ENCODE measurements at places on chromosomes 1 and 21.

- DNase-seq, result no peak
Observed at GRCh38 chr1:180366371-180367068, 135.9 kb downstream of the ACBD6 start.

DNA sequence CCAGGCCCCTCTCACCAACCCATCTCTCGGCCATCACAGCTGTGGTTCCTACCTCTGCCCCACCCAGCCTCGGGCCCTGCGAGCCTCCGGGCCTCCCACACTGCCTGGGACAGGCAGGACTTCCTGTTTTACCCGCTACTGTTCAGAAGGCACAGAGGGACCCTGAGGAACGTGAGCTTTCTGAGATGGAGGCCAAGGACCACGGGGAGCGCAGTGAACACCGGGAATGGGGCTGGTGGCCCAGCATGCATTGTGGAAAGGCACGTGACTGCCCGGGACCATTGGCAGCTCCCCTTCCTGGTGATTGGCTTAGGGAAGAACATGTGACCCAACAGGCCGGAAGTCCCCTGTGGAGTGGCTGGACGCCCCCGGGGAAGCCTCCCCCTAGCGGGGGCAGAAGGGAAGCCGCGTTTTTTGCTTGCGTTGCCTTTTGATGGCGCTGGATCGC is 7.0 kb downstream of the S100B start:
- DNase-seq, result no peak

- DNase-seq, result no peak
Observed at GRCh38 chr1:27332536-27333281, 9.1 kb upstream of the SYTL1 start.

GRCh38 chr1:177799746-177800145 is 170.1 kb downstream of the SEC16B start:
- DNase-seq, result no peak

DNA sequence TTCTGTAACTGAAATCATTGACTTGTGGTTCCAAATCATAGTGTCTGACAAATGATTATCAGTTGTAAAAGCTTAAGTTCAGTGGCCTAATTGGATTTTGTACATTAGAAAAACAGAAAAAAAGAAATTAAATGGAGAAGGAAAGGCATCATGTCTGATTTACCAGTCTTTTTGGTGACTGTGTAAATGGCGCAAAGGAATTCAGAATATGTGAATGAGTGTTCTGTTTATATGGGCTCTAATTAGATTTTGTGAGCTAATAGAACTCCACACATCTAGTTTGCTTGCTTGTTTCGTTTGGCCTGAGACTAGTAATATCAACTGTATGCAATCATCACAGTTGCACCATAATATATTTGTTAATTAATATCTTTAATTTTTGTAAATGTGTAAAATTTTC is 151.7 kb downstream of the PLA2G4A start:
- no peak for DNase-seq

DNA sequence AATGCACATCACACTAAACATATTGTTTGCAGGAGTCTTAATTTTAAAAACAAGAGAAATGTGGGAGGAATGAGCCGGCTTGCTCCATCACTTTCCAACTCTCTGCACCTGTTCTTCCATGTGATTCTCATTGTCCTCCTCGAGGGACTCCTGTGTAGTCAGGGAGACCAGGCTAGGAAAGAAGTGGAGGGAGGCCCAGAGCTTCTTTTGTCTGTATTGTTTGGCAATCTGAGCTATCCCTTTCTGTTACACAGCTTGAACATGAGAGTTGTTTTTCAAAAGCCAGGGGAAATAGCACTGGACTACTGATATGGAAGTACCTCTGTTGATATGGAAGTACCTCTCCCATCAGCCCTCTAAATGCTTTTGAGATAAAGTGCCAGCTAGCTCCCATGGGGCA is 18.8 kb upstream of the LRRC8D start:
- no peak for DNase-seq

DNA sequence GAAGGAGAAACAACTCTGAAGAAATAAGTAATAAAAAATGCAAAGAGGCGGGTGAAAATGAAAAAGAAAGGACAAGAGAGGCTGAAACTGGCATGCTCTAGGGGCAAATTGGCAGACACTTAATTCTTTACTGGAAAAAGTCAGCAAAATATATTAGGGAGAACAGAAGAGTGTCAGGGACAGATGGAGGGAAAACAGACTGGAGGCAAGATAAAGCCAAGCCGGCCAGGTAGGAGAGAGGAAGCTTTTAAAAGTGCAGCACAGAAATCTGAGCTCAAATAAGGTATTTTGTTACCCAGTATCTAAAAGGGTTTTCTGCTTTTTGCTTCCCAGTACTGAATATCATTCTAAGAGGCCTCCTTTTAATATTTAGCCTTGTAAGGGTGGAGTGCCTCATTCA is 339.3 kb downstream of the PAPPA2 start:
- no peak for DNase-seq

GRCh38 chr1:92443893-92444292 is 42.8 kb downstream of the GFI1 start:
- DNase-seq, result no peak

- no peak for DNase-seq
Observed at GRCh38 chr1:83130886-83131691, 867.8 kb downstream of the TTLL7 start.

DNA sequence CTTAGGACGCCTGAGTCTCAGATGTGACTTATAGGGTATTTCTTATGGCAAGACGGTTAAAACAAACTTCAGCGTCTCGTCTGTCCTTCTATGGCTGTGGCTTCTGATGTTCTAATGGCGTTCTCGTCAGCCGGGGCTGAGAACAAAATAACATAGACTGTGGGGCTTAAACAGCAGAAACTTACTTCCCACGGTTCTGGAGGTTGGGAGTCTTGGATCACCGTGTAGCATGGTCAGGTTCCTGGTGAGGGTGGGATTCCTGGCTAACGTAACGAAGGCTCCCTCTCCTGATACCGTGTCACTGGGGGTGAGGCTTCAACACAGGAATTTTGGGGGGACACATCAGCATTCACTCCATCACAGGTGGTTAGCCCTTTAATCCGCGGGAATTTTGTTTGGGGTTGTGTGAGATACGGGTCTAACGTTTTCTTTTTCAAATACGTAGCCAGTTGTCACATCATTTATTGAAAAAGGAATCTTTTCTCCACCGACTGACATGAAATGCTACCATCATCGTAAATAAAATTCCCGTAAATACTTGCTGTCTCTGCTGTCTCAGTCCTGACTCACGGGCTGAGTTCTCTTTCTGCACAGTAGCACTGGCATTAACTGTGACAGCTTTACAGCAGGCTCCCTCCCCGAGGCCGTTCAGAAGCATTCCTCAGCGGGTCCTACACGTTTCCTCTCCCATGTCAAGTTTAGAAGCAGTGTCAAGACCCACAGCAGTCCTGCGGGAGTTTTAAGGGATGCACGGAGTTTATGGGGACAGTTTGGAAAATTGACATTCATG is 8.1 kb upstream of the POFUT2 start:
- no peak for DNase-seq

- no peak for DNase-seq
Observed at GRCh38 chr1:40318970-40319621, 2.0 kb upstream of the COL9A2 start.

GRCh38 chr1:226512076-226512728 is 36.4 kb upstream of the STUM start:
- no peak for DNase-seq

GRCh38 chr1:108865316-108865910 is 8.5 kb upstream of the AKNAD1 start:
- DNase-seq, result no peak

- DNase-seq, result no peak
Observed at GRCh38 chr1:65179148-65179547, 31.1 kb downstream of the AK4 start.

GRCh38 chr1:207054491-207054890 is 1.4 kb downstream of the PFKFB2 start:
- DNase-seq, result no peak

DNA sequence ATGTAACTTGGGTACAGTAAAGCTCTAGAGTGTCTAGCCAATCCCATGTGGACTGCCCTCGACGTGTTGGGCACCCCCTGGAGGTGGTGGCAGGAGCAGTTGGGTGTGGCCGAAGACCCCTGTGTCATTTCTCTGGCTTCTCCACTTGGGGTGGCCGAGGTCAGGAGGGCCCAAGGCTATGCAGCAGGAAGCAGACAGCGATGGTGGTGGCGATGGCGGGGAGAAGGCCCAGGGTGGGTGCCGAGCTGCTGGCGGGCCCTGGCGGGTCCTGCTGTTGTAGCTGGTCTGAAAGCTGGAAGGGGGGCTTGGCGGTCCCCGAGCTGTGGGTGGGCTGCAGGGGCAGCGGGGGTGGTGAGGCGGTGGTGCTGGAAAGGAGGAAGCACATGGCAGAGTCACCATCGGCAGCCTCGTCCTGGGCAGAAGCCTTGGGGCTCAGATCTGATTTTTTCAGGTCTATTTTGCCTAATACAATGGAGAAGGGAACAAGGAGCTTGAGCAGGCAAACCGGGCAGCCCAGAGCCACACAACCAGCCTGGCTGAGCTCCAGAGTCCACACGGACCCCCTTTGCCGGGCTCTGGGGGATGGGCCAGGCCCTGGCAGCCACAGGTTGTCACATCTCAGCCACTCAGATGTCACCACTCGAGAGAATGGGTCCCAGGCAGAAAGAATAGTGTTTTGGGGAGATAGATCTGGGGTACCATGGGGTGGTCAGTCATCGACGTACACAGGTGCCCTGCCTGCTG is 231.3 kb downstream of the TRABD2B start:
- DNase-seq, result no peak

DNA sequence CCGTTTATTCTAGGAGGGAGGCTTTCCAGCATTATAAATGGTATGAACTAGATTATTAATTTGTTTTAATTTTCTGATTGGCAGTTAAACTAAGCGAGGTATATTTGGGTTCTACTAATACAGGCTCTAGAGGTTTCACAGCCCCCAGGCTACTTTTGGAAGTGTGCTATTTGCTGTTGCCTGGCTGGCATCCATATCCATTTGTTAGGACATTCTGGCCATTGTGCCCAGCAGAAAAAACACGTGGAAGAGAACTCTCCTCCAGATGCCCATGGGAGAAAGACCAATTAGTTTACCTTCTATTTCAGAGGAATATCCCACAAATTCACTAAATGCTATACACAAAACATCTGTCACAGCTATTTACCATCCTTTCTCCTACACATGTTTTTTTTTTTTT is 29.3 kb downstream of the MACO1 start:
- DNase-seq, result no peak

DNA sequence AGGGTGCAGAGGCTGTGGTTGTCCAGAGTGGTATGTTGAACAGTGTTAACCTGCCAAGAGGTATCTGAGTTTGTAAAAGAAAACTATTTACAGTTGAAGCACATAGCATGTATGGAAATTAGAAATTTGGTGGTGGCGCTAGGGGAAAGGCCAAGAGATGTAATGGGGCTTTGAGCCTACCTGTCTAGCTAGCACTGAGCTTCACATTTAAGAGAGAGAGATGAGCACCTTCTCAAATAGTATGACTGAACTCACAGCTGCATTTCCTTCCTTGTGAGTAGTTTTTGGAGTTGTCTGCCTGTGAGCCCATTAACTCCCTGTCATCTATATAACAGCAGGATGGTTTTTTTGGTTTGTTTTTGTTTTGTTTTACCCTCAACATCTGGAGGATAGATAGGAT is 4.0 kb downstream of the CLIC4 start:
- DNase-seq, result no peak

- no peak for DNase-seq
Observed at GRCh38 chr21:41819856-41820281, 53.0 kb upstream of the RIPK4 start.

DNA sequence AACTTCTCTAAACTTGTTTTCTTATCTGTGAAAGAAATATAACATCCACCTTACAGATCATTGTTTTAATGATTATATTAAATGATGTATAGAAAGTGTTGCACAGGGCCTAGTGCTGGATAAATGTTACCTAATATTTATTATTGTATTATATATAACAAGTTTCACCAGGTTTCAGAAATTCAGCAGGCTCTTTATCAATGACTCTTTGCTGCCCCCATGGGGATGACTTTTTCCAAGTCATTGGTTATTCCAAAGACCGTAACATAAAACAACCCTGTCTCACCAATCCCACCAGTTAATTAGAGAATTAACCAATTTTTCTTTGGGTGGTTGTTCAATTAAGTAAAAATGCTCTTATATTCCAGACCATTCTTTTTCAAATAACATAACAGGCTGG is 7.3 kb upstream of the DEDD start:
- no peak for DNase-seq

DNA sequence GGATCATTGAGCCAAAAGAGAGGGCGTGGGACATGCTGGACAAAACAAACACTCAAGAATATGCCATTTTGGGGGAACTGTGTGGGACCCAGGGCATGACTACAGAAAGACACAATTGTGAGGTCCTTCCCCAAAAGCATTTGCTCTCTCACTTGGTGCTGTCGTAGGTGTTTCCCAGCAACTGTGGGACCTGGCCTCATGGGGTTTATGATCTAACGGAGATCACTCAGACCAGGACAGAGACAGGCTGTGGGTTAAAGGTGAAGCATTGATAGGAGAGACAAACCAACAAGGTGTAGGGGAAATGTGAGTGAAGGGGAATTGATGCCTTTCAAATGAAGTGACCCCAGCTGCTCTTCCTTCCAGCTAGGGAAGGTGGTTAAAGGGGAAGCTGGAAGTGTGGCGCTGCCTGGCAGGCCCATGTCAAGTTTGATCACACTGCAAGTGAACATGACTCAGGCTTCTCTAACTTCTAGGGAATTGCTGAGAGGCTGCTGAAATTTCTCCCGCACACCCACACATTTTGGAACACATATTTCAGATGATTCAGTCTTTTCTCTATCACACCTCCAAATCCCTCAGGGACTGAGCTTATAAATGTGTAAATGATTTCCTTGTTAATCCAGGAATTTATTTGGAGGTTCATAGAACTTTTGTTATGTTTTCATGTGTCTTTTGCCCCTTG is 30.2 kb downstream of the TRAF5 start:
- no peak for DNase-seq

- no peak for DNase-seq
Observed at GRCh38 chr21:26469789-26470188, 103.3 kb downstream of the CYYR1 start.

GRCh38 chr21:37627074-37627473 is 260.5 kb downstream of the DYRK1A start:
- no peak for DNase-seq

- DNase-seq, result no peak
Observed at GRCh38 chr1:8083739-8084484, 57.8 kb upstream of the ERRFI1 start.

DNA sequence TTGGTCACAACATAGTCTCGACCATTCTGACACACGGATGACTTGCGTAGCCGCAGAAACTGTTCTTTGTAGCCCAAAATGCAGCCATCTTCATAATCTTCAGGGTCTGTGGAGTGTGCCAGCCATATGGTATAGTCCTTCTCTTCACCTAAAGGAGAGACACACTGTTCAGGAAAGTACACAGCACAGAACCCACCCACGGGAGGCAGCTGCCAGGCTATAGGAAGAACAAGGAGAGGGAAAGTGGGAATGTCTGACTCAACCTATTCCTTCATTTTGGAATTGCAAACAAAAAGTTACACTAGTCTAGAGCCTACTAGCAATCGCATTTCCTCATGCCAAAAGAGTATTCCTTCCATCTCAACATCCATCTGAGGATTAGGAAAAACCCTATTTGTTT is 16.2 kb upstream of the MYBPHL start:
- no peak for DNase-seq

Measured in stimulated activated CD4-positive, alpha-beta T cell treated with anti-CD3 and anti-CD28 coated beads, Interleukin-12 subunit alpha, Interleukin-12 subunit beta, amount 100 ng/mL, for 24 hours (primary cell).